ENCODE measurements at places on chromosomes 6 and 20.

DNA sequence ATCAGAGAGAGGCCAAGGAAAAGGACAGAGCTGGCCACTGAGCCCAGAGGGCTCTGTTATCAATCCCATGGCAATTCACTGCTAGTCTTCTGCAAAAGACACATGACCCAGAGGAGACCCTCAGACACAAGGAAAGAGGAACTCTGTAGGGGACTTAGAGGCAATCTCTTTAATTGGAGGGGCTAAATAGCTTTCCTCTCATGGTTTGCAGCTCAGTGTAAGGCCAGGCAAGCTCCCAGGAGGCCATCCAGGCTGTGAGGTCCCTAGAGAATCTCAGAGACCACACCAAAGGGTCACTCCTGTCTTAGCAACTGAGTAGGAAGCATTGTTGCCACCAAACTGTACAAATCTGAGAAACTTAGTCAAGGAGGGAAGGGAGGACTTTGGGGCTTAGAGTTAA, 10.0 kb upstream of the HLA-DOA start:
- DNase-seq: no peak

DNA sequence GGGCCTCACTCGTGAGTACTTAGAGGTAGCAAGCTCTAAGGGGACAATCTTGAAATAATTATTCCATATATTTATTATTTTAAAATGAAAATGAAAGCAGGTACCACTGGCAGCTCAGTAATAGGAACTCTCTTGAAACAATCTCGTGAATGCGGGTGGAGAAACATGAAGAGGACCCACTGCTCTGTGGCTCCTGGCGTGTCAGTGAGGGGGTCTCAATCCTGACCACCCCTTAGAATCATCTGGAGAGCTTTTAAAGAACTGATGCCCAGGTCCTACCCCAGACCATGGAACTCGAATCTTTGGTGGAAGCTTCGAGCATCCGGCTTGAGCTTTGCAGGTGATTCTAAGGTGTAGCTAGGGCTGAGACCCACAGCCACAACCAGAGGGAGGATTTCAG, 23.9 kb upstream of the PXDC1 start:
- DNase-seq: no peak

DNA sequence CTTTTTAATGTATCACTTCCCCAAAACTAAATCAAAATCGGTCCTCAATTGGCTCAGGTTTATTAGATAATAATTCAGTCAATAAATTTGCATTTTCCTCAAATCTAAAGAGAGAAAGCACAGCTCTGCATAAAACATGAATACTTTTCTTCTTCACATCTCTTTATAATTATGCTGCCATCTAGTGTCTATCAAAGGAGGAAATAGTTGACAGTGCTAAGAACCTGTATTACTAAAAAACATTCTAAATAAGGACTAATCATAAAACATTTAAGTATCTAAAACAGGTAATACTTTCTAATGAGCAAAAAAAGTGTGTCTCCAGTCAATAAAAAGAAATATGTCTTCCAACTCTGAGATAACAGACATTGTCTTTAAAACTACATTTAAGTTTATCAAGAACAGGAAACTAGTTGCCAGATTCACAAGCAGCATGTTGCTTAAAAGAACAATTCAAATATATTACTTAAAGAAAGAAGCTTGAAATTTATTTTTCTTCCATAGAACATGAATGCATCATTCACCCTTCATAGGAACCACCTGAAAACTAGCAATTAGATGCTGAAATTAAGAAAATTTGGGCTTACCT, 56.5 kb upstream of the DST start:
- DNase-seq: no peak

- DNase-seq: no peak
Observed at GRCh38 chr6:138857775-138858174, 61.9 kb downstream of the ECT2L start.

GRCh38 chr20:59246691-59247400, 53.6 kb upstream of the EDN3 start:
- no peak for DNase-seq

All from central memory CD4-positive, alpha-beta T cell (primary cell).